NCI-H2029 (cell line): ENCODE measurements at places on chromosomes 12 and 14.

GRCh38 chr14:65243766-65244442 is 141.6 kb upstream of the MAX start:
- peak; percentile 31 for DNase-seq

- DNase-seq, result no peak
Observed at GRCh38 chr14:23028799-23029198, 5.9 kb downstream of the PSMB5 start.

- peak; percentile 25 for DNase-seq
Observed at GRCh38 chr12:98653866-98654493, 8.9 kb downstream of the APAF1 start.

DNA sequence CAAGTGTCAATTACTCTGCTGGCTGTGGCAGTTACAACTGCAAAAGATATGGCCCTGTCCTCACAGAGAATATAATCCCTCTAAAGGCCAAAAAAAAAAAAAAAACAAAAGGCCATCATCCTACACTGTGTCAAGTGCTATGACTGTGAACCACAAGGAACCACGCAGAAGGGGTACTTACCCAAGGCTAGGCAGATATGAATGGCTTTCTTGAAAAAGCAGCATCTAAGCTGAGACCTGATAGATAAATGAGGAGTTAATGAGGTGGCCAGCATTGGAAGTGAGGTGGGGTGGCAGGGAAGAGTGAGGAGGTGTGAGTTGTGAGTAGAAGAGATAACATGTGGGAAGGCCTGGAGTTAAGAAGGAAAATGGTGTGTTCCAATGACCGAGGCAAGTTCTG is 16.4 kb upstream of the IL22 start:
- DNase-seq, result no peak

- peak; percentile 85 for DNase-seq
Observed at GRCh38 chr14:77181603-77182437, at the start of gene TMEM63C. TSS of gene TMEM63C (plus strand) at chr14:77181798. CDS start at chr14:77218814, 37,016 bp downstream.

DNA sequence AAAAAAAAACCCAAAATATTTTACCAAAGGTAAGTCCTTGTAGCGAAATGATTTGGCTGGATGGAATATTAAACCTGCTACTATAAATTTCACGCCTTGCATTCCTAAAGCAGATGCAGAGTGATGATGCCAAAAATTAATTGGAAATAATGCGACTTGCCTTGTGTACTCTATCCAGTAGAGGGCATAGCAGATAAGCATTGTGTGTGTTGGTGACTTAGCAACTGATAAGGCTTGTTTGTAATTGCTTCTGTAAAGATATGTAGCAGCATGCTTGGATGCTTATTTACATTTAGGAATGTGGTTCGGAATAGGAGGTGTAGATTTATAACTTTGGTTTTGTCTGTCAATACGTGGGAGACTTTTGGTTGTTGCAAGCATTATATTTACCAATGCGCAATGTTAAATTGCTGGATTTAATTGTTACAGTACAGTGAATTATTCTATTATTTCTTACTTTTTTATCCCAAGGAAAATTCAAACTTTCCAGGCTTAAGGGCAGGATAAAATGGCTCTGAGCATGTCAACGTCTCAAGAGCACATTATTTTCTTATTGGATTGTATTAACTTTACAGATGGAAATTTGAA is 80.5 kb downstream of the TMEM260 start:
- DNase-seq, result peak; percentile 93

DNA sequence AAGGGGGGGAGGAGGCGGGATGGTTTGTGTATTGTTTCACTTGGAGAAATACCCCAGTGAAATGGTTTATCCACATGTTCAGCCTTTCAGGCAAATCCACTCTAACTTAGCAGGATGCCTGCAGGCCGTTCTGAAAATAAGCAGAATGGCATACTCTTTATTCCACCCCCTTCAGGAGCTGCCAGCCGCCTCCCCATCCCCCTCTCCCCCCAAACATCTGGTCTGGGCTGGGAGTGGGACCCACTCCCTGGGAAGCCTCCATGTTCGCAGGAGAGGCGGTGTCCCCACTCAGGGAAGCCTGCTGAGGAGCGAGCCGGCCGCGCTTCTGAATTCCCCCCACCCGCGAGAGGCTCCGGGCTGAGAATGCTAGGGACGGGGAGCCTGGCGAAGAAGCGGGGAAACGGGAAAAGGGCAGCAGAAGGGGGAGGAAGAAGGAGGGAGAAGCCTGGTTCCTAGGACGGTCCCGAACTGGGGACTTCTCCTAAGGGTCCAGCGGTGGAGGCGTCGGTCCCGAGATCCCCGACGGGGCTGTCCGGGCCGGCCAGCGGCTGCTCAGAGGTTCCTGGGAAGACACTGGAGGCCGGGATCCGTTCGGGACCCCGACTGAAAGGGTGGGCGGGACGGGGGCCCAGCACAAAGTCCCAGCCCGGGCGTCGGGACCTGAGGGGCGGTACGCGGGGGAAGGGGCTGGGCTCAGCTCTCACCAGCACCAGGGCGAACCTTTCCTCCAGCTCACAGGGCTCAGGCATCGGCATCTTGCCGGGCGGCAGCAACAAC is 666 bp downstream of the FMNL3 start:
- DNase-seq, result no peak

- DNase-seq, result no peak
Observed at GRCh38 chr14:88983755-88984154, 159.3 kb downstream of the TTC8 start.

DNA sequence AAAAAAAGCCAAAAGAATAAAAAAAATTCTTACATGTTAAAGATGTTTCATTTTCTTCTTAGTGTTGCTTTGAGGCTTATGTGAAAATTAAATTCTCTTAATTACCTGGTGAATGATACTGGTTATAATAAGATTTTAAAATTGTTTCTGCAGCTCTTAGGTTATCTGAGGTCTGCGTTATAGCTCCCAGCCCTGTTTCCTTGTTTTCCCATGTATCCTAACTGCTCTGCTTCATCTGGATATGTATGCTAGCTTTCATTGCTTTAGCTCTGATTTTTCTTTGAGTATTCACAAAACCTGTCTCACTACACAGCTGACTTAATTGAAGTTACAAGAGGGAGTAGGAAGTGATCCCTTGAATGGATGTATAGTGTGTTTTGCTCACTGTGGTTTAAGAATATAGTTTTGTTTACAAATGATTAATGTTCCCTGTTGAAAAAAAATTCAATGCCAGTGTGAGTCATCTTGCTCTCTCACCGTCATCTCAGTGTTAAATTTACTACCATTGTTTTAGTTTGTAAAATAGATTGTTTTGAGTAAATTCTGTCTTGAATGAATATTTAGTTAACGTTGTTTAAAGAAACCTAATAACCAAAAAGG is 26.8 kb downstream of the CPSF6 start:
- DNase-seq, result no peak

- DNase-seq, result no peak
Observed at GRCh38 chr12:32765906-32766305, 10.2 kb upstream of the YARS2 start.

DNA sequence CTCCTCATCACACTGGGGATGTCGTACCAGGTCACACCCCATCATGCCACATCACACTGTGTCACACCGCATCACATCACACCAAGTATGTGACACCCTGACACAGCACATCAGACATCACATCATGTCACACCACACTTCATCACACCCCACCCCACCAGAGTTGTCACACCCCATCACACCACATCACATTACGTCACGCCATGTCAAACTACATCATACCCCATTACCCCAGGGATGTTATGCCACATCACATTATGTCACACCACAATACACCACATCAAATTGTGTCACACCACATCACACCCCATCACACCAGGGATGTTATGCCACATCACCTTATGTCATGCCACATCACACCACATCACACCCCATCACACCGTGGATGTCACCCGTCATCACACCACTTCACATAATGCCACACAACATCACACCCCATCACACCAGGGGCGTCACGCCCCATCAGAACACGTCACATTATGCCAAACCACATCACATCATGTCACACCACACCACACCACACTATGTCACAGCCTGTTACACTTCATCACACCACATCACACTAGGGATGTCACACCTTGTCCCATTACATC is 133.6 kb downstream of the TMEM121 start:
- no peak for DNase-seq

DNA sequence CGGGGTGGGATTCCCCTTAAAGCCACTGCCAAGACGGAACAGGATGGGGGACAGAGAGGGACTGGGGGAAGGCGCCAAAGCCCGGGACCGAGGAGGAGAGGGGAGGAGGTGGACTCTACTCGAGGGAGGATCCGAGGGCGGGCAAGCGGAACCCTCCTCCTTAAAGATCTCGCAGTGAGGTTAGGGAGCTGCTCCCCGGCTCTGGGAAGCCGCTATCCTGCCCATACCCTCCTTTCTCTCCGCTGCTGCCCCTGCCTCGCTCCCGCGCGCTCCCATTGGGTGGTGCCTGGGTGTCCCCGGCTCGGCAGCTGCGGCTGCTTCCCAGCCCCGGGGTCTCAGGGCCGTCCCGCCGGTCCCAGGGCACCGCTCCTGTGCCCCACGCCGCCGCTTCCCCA is 16.4 kb downstream of the KRT18 start:
- no peak for DNase-seq

- no peak for DNase-seq
Observed at GRCh38 chr14:102750376-102750775, 26.9 kb upstream of the TRAF3 start.

- DNase-seq, result no peak
Observed at GRCh38 chr12:100715976-100716944, 78.3 kb upstream of the ANO4 start.

GRCh38 chr12:71415336-71416231 is 24.0 kb upstream of the LGR5 start:
- DNase-seq, result peak; percentile 40

GRCh38 chr14:105855246-105855892 is 329.0 kb downstream of the TMEM121 start:
- no peak for DNase-seq

DNA sequence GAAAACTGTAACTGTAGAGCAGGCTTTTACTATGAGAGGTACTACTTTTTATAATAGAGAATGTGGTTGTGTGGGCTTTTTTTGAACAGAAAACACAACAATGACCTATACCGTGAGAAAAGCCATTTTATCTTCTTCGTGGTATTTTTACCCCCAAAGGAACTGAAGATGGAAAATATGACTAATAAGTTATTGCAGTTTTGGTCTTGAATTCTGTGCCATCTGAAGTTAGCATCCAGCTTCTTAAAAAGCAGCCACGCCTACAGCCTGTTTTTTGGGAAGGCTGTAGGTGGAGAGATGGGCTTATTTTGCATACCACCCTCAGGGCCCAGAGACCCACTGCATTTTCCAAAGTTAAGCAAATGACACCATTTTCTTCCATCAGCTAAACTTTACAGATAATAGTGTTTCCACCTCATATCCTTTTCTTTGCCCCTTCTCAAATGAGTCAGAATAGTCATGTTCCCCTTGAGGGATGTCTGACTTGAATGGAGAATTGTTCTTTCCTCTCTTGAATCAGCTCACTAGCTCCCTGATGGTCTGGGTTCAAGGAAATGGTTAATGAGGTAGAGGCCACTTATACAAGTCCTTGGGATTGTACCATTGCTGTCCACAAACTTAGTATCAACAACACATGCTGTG is 53.0 kb downstream of the TBC1D30 start:
- no peak for DNase-seq

DNA sequence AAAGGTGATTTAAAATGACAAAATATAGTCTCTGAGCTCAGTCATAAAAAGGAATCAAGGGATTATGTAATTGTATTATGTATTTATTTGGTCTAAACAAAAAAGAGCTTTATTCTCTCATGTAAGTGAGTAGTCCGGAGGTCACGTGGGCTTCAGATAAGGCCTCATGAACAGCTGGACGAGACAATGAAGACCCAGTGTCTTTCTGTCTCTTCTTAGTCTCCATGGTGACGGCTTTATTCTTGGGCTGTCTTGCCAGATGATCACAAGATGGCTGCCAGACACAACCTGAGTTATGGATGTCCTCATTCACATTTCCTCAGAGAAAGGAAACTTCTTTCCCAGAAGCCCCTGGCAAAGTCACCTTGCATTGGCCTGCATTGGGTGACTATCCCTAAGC is 98.6 kb downstream of the ARF6 start:
- no peak for DNase-seq

GRCh38 chr12:103313894-103314293 is 181.9 kb downstream of the C12orf42 start:
- DNase-seq, result no peak

DNA sequence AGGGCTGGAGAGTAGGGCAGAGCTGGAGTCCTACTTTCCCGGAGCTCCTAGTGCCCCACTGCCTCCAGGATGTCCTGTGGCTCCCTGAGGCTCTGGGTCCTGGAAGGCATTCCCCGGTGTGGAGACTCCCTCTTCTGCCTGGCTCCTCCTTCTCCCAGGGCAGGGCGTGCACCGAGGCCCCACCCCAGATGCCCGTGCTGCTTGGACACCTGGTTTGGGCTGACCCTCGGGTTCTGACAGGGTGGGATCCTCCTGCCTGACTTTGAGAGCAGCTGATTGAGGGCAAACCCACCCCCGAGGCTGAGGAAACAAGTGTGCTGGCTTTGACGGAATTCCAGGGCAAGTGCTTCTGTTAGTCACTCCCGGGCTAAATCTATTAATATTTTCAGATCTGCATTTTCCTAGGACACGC is 15.4 kb downstream of the TEAD4 start:
- DNase-seq, result no peak

DNA sequence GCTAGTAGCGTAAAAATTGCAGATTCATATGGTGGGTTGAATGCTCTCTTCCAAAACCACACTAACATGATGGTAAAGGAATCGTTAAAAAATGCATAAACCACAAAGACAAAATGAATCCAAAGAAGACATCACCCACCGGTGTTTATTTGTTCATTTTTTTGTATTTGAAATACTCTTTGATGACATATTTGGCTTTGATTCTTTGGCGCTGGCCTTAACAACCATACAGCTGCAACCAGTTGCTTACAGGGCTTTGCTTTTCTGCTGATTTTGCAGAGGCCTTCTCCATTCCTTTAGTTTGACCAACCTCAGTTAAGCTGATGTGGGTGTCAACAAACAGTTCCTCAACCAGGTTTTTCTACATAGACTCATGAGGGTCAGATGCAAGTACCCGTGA is 103.5 kb downstream of the CACNA1C start:
- DNase-seq, result no peak

GRCh38 chr12:112862636-112863290 is 44.0 kb upstream of the OAS1 start:
- DNase-seq, result no peak

DNA sequence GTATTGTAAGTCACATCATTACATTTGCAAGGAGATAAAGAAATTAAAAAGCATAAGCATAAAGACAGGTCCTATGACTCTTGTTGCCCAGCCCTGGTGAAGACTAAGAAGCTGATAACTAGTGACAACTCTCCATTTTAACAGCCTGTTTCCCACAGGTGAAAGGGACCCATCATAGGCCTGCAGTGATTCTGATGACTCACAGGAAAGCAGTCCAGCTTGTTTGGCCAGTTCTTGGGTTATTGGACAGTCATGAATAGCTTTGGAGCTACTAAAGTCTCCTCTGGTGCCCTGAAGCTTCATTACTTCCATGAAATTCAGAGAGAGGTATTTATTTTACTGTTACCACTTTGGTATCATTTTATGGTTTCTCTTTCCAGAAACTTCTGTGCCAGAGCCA is 55.5 kb upstream of the DYRK2 start:
- DNase-seq, result peak; percentile 42

- DNase-seq, result no peak
Observed at GRCh38 chr12:321606-322326, 59.1 kb upstream of the SLC6A13 start.

- DNase-seq, result no peak
Observed at GRCh38 chr12:42859612-42860011, 270.1 kb upstream of the PRICKLE1 start.

- DNase-seq, result no peak
Observed at GRCh38 chr14:60106339-60106738, 14.6 kb downstream of the PCNX4 start.
